ENCODE measurements at places on chromosomes 12 and 14.

DNA sequence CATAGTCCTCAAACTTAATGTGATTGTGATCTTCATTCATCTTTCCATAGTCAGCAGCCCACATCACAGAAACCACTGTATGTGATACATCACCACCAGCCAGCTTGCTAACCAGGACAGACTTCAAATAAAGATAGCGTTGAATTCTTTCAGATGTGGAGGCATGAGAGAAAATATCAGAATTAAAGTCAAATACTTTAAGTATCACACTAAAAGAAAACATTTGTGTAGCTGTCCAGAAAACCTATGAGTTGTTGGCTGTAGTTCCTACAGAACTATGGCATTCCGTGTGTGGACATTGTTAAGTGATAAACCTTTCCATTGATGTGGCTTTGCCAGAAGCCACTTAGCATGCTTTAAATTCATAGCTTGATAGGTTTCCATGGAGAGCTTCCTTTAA, 105.1 kb downstream of the LLPH start:
- DNase-seq = no peak

DNA sequence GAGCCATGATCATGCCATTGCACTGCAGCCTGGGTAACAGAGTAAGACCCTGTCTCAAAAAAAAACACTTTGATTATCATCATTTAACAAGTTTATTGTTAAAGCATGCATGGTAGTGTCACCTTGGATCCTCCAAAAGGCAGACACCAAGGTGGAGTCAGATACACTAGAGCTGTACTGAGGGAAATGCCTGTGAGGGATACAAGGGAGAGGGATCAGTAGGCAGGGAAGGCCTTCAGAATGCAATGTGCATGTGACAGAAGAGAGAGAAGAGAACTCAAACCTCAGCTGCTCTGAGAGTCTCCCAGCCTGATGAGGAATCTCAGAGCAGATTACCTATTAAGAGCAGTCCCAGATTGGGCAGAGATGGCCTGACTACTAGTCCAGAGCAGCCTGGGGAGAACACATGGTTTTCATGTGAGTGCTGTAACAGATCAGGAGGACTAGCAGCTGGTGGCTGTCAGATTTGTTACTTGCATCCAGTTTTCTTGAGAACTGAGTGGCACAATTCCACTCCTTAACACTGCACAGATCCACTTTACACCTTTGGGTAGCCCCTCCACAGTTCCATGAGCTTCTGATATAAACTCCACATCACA, 38.0 kb upstream of the A2ML1 start:
- DNase-seq = no peak

- DNase-seq = no peak
Observed at GRCh38 chr12:75994069-75994740, 37.4 kb downstream of the PHLDA1 start.

GRCh38 chr12:79121486-79121885, 256.9 kb downstream of the SYT1 start:
- DNase-seq = no peak
